ENCODE measurements at places on chromosomes 4 and X.

DNA sequence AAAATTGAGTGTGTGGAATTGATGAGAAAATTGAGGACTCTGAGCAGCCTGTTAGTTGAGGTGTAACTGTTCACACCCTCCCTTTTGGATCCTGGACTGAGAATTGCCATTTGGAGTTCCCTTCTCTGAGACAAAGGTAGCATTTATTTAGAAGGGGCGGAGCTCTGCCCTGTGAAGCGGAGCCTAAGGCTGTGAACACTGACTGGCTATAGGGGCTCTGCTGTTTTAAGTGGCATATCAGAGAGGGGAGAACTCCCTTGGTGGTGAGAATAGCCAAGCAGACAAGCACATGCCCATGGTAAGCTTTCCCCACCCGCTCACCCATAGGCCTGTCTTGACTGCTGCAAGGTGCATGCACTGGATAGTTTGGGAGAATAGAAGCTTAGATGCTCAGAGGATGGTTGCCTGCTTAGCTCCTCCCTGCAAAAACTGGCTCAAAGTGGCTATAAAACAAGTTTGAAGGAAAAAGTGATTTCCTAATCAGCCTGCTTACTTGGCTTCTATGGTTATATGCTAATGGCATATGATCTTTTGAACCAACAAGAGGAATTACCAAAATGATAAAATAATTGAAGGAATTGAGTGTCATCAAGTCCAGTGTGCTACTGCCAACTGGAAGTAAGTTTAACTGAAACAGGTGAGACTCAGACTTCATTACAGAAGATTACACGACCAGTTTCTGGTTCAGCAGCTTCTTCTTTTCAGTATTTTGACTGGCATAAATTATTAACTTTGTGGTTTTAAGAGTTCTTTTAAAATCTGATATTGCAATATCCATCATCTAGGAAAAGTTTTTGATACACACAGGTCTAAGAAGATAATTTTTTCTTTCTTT is 108.4 kb downstream of the AFF1 start:
- DNase-seq = no peak

GRCh38 chr4:23957465-23957864 is 67.6 kb upstream of the PPARGC1A start:
- DNase-seq = no peak

DNA sequence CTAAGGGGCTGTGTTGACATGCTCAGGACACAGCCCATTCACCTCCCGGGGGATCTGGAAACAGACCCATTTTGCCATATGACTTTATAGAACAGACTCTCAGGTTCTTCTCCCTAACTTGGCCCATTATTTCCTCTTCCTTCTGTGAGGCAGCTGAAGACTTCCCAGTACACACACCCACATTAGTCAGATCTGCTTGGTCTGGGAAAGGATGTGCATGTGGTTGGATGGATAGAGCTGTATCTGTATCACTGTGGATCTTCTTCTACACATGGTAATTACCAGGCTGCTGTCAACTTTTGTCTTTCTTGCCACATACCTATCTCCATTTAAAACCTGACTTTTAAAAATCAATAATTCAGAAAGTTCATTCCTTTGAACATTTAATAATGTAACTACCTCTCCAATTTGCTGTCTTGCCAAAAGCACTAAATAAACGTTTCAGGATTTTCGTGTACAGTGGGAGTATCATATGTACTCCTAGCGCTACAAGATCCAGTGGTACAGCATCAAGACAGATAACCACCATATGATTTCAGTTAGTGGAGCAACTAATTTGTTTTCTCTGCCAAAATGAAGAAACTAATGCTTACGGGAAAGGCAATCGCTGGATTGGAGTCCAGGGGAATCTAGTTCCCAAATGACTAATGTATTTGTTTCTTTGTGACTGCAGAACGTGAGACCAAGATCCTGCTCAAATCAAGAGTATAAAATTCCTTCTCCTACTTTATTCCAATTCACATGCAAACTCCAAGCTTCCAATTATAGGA is 134.1 kb upstream of the MAP3K15 start:
- no peak for DNase-seq

GRCh38 chr4:122005064-122005755 is 53.4 kb upstream of the TRPC3 start:
- no peak for DNase-seq

DNA sequence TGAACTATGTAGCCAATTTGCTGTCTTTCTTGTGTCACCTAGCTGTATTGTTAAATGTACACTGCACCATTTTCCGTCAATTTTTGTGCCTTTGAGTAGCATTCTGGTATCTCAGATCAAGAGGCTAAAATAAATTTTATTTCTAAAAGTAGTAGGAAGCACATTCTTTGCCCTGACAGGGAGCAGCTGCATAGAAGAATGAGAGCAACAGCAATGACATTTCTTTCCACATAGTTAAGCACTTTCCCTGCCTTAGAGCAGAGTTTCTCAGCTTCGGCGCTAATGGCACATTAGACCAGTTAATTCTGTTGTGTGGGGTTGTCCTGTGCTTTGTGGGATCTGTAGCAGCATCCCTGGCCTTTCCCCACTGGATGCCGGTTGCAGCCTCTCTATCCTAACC is 173.9 kb downstream of the CHIC2 start:
- no peak for DNase-seq

DNA sequence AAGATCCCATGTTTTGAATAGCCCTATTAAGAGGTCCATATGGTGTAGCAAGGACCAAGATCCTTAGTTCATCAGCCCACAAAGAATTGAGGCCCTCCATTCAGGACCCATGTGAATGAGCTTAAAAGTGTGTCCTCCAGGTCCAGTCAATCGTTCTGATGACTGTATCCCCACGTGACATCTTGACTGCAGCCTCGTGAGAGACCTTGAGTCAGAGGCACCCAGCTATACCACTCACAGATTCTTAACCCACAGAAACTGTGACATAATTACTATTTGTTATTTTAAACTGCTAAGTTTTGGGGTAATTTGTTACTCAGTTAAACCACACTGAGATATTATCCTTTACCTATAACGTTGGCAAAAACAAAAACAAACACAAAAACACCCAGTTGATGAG is 62.4 kb downstream of the ZNF182 start:
- DNase-seq = no peak

DNA sequence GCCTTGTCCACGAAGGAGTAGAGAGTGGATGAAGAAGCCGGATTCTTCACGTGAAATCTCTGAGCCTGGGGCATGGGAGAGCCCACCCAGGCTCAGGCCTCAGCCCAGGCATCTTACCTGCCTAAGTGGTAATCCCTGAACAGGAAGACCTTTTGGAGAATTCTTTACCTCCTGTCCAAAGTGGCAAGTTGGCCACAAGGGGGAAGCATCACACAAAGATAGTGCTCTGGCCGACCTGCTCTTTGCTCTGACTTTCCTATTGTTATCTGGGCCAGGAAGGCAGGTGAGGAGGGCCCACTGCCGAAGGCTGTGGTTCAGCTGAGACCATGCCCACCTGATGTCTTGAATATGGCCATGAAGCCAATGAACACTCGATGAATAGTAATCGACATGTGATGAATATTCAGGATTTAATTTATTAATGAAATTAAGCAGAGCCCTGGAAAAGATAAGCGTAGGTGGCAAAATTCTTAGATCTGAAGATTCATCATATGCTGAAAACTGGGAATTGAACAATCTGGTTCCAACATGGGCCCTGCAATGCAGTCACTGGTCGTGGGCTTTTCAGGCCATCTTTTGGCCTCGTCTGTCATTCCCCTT is 93.8 kb downstream of the PDGFRA start:
- DNase-seq = peak; percentile 26

GRCh38 chr4:181835348-181835747 is 407.9 kb upstream of the TENM3 start:
- DNase-seq = no peak

DNA sequence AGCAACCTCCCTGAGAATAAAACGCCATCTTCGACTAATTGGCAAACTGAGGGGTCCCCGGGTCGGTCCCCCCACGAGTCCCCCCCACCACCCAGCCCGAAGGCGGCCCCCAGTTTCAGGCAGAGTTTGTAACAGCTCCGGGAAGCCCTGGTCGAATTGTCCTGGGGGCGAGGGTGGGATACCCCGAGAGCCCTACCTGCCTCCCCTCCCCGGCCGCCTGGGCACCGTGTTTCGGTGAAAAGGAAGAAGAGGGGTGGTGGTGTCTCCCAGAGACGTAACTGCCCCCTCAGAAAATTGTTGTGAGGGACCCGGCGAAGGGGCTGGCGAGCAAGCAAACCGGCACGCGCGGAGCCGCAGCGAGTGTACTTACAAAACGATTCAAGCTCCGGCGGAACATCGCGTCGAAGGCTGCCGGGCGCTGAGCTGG is 1.2 kb downstream of the ATP11C start:
- no peak for DNase-seq

DNA sequence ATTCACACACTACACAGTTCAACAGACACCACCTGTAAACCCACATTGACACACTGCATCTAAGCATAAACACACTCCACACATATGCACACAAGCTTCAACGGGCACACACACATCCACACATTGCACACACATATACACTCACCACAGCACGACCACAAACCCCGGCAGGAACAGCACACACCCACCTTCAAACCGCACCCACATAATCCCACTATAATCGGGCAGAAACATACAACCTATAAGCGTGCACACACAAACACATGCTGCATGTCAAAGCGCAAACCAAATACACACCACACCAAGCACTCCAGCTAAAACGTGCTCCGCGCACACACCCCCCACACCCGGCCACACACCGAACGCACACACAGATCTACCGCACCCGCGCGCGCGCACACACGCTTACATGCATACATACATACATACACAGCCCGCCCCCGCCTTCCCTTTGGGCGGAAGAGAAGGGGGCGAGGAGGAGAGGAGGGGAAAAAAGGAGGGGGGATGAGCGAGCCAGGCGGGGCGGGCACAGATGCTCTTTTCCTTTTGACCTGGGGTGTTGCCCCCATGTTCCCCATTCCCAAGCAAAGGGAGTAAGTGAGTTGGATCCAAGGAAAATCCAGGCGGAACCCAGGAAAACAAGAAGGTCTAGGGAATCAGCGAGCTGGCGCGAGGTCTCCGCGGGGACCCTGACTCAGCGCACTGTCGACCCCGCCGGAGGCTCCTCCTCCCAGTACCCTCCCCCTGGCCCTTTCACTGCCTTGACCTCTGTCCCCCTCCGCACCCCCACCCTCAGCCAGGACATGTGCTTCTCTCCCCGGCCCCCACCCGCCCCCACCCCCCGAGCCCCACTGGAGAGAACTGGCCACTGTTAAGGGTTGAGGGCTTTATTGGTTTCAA is 9.9 kb downstream of the ARHGAP36 start:
- DNase-seq = no peak

DNA sequence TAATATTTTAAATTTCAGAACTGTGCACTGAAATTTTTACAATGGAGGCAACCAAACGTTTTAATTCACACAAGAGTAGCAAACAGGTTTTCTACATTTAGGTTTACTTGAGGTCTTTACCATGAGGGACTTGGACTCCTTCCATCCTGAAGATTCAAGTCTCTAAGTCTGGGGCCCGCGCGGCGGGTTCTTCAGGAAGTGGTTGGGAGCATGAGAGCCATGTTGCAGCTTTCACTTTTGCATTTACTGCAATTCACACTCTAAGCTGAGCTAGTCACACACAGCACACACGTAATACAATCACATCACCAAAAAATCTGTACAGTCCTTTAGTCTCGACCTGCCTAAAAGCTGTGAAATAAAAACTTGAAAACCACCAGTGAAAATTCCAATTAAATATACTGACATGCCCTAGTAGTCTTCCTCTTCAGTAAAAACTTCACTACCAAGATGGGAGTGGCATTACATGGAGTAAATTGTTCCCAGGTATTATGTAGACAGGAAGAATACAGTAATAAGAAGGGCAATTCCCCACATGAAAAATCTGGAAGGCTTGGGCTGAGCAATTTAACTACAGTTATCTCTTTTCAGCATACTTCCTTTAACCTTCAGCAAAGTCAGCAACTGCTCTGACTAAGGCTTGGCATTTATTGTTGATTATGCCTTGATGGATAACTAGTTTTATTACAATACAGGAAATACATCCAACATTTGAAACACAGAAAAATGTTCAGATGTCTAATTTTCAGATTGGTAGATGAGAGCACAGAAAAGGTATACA is 571.1 kb upstream of the DIPK2B start:
- peak; percentile 72 for DNase-seq

GRCh38 chr4:120865985-120866384 is 56.5 kb downstream of the PRDM5 start:
- DNase-seq = no peak

DNA sequence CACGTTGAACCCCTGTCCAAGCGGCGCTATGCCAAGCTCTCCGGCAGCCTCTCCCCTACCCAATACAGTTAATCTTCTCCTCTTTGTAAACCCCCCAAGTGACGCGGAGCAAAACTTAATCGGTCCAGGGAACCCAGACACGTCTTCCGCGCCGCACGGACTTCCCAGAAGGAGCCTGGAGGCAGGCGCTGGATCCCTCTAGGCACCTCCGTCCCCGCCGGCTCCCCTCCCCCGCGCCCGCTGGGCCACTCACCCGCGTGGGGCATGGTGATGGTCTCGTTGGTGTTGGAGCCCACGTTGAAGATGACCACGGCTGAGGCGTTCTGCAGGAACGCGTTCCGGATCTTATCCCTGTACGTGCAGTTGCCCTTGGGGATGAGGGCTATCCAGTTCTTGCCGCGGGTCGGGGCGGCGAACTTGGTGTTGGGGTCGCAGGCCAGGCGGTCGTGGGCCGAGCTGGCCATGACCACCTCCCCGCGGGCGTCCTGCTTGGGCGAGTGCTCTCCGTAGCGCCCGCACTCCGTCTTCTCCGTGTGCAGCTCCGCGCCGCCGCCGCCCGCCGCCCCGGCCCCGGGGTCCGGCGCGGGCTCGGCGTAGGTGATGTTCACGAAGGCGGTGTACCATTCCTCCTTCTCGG is 1.1 kb downstream of the RNF150 start:
- no peak for DNase-seq

- no peak for DNase-seq
Measured at GRCh38 chrX:18291006-18291545, 63.4 kb downstream of the SCML2 start.

Data from CD4-positive, alpha-beta T cell treated with Interleukin-12 subunit alpha and Interleukin-12 subunit beta, for 1 hour (primary cell).